ENCODE measurements at places on chromosomes 16 and 17.

- no peak for DNase-seq
Measured at GRCh38 chr17:40060887-40061608, 1.7 kb upstream of the THRA start.

DNA sequence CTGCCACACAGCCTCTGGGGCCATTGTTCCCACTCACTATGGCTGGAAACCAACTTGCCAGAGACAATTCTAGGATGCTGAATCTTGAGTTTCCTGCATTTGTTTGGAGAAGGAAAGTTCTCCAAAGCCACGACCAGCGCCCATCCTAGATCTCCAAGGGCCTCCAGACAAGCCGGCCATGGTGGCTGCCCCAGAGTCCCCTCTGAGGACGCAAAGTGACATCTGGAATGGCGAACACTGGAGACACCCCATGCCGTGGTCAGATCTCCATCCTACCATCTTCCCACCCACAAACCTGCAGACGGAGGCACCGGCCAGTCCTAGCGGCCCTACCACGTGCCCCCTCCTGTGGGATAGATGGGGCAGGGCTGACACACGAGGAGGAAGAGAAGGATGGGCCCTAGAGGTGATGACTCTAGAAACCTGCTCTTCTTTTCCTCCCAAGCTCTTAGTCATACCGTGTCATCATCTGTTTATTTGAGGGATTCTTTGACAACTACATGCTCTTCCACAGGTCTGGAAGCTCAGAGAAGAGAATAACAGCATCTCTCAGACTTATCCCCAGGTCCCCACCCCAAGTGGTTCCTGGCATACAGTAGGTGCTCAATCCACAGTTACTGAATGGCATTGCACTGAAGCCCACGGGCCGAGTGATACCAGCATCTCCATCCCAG, 71.3 kb downstream of the MYH11 start:
- no peak for DNase-seq

DNA sequence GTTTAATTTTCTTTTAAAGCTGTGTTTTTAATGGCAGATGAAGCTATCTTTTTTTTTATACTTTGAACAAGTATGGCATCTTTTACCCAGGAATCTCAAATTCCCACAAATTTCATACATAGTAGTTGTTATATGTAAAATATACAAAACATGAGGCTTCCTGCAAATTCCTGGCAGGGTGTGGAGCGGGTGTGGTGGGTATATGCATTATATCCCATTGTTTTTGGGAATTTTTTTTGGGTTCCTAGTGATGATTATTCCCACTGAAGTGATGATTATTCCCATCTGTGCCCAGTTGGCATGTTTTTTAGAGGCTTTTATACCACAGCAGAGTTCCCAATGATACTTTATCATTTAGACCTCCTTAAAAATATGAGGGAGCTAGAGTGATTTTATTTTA, 320.4 kb downstream of the ZFHX3 start:
- DNase-seq, result no peak

DNA sequence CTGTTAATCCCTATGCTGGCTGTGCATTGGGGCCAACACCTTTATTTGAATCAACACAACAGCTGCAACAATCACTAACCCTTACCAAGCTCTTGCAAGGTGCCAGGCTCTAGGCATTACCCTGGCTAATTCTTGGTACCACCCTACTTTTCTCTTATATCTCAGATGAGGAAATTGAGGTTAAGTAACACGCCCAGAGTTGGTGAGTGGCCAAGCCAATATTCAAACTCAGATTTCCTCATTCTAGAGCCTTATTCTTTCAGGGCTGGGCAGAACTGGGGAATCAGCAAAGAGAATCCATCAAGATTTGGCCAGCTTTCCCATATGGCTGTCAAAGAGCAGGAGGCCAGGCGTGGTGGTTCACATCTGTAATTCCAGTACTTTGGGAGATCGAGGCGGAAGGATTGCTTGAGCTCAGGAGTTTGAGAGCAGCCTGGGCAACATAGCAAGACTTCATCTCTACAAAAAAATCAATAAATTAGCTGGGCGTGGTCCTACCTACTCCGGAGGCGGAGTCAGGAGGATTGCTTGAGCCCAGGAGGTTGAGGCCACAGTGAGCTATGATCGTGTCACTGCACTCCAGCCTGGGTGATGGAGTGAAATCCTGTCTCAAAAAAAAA, 23.7 kb downstream of the ARSG start:
- no peak for DNase-seq

DNA sequence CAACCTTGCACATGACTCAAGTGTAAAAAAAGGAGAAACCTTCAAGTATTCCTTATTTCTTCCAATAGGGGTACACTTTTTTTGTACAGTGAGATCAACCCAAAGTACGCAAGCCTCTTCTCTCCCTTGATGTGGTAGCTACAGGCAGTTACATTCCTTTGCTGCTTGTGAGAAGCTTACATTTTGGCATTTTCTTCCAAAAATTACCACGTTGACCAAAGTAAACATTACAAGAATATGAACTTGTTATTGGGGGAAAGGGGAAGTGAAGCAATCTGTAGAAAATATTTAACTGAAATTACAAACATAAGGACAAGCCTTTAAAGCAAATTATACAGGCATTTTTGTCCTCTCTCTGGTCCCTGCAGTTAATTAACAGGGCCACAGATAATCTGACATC, 97.0 kb upstream of the TOB1 start:
- DNase-seq, result no peak

- no peak for DNase-seq
Measured at GRCh38 chr16:78704416-78704815, 605.0 kb downstream of the WWOX start.

- no peak for DNase-seq
Measured at GRCh38 chr16:74455213-74455612, 33.9 kb upstream of the CLEC18B start.
